ENCODE measurements at places on chromosomes 3 and 15.

- DNase-seq = no peak
These were observed 4.0 kb downstream of the C3orf52 start for GRCh38 chr3:112089956-112090886.

GRCh38 chr3:87121856-87122255 is 105.3 kb upstream of the CHMP2B start:
- DNase-seq = no peak

DNA sequence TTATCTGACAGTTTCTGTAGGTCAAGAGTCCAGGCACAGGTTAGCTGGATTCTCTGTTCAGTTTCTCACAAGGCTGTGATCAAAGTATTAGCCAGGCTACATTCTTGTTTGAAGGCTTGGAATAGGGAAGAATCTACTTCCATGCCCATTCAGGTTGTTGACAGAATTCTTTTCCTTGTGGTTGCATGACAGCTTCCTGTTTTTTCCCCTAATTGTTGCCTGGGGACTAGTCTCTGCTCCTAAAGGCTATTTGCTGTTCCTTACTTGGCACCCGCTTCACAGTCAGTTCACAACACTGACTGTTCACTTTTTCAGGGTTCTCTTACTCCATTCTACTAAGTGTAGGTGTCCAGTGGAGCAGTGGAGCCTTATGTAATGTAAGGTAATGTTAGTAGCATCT is 115.4 kb upstream of the GBE1 start:
- DNase-seq = no peak

DNA sequence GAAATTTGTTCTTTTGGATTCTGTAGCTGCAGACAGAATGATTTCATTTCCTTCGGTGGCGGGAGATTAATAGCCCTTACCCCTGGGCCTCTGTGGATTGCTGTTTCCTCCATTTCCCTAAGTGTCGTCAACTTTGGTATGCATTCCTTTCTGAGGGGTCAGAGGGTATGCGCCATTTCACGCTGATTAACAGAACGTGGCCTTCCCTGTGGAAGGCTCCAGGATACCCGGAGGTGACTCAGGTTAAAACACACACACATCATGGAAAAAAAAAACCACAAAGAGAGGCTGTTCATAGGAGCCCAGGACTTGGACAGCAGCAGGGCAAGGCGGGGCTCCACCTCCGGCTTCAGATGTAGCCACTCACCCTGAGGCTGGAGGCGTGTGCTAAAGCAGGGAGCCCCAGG is 51.9 kb downstream of the EPHB1 start:
- no peak for DNase-seq

- DNase-seq = no peak
These were observed 464.9 kb upstream of the RBMS3 start for GRCh38 chr3:28816017-28816416.

DNA sequence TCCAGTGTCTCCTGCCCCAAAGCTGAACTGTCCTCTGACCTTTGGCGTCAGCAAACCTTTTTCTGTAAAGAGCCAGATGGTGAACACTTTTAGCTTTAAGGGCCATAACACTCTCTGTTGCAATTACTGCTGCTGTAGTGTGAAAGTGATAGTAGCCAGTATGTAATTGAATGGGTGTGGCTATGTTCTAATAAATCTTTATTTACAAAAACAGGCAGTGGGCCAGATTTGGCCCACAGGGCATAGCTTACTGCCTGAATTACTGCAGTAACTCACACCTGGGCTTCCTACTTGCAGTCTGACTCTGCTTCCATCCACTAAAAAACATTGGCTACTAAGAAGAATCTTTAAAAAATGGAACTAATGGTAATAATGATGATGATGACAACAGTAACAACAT is 68.0 kb upstream of the SLC6A11 start:
- DNase-seq = no peak

- DNase-seq = no peak
These were observed 258.7 kb upstream of the TPRG1 start for GRCh38 chr3:188913084-188913483.

GRCh38 chr3:134797057-134797740 is 2.1 kb downstream of the EPHB1 start:
- DNase-seq = no peak

DNA sequence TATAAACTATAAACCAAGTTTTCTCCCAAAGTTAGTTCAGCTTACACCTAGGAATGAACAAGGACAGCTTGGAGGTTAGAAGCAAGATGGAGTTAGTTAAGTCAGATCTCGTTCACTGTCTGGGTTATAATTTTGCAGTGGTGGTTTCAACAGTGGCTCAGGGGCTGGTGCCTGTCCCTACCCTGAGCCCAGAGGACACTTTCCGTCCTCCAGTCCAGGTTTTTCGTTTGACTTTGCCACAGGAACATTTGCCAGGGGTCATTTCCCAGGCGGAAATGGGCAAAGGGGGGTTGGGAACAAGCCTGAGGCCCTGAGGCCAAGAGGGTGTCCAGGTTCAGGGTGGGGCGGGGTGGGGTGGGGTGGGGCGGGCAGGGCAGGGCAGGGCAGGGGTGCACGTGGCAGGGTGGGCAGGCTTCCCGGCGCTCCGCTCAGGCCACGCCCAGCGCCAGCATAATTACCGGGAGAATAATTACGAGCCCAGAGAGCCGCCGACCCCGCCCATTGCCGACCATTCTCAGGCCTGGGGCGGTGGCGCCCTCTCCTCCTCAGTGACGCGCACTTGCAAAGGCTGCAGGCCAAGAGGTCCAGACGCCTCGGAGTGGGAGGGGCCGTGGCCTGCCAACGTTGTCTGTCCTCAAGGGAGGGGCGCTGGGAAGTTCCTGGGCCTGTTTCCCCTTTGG is 70.4 kb downstream of the KLF13 start:
- no peak for DNase-seq

DNA sequence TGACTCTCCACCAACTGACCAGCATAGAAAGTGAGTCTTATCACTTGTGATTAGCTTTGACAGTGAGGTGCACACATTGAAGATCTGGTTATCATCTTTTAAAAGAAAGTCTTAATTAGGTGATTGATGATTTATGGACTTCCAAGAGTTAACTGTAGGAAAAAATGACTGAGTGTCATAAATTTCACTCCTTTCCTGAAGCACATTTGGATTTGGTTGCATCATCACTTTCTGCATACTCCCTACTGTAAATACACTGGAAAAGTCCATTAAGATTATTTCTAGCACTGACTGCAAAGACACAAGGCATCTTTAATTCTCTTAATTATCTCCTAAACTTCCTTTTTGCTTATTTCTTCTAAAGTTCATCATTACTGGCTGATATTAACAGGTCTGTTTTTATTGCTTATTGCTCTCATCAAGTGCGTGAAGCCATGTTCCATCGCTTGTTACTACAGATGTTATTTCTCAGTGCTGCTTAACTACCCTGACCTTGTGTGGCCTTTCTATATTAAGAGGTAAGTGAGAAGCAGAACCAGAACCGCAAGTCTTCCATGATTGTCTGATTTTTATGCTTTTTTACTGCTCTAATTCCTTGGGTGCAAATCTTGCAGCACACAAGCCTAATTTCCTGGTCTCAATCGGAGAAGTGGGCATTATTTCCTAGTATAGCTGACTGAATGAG is 153.2 kb downstream of the MEIS2 start:
- DNase-seq = no peak

DNA sequence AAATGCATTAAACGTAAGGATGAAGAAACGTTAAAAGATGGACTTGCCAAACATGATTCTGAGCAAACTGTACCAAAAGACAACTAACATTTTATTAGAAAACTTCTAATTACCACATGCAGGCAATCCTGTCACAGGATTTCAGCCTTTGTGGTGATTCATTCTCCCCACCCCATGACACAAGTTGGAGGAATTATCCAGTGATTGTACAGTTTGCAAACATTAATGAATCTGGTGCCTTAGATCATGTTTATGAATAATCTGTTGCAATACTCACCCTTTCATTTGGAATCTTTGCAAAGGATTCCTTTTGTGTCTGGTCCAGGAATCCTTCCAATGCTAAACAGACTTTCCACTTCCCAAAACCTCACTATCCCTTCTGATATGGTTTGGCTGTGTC is 23.3 kb upstream of the ERC2 start:
- DNase-seq = no peak

DNA sequence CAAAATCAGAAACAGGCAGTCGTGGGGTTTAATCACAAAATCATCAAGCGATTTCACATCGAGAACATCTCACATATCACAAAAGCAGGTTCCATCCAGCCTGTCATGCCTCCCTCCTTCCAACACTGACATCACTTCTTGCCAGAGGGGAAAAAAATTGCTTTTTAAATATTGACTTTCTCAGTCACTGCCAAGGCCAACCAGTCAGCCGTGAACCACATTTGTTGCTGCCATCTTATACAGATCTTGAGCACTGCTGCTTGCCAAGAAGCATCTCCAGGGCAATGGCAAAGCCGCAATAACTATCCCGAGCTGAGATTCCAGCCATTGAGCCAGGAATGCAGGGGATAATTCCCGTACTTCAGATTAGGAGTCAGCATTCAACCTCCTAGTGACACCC is 174.6 kb downstream of the ANXA2 start:
- no peak for DNase-seq

GRCh38 chr3:56477646-56478045 is 9.4 kb upstream of the ERC2 start:
- DNase-seq = no peak

- no peak for DNase-seq
These were observed 42.0 kb downstream of the RASA2 start for GRCh38 chr3:141528800-141529199.

- peak; percentile 4 for DNase-seq
These were observed 103.2 kb upstream of the TJP1 start for GRCh38 chr15:29925227-29926082.

- peak; percentile 29 for DNase-seq
These were observed 97.3 kb downstream of the NPAP1 start for GRCh38 chr15:24772686-24773373.

GRCh38 chr3:189838291-189838690 is 207.1 kb downstream of the TP63 start:
- no peak for DNase-seq

DNA sequence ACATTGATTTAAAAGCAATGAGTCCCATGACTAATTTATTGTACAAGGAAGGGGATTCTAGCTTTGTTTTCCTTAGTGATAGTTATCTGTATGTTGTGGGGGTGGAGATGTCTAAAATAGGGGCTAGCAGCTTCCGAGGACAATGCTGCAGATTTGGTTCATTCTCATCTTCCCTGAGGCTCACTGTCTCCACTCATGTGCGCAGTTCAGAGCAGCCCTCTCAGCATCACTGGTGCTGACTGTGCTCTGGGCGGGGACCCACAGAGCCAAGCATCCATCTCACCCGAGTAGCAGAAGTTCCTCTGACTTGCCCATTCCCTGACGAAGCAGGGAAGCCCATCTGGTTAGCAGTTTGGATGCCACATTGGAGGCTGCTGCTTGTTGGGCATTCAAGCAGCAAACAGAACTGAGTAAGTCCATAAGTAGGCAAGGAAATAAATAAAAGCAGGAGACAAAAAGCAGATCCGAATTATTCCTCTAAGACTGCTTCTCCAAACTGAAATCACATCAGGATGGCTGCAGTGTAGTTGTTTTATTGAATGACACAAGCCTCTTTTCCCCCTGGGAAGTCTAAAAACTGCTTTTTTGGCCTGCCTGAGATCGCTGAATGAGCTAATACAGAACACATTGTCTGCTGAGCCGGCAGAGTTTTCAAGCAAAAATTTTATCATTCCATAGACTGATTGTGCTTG is 27.5 kb downstream of the RARB start:
- DNase-seq = no peak

DNA sequence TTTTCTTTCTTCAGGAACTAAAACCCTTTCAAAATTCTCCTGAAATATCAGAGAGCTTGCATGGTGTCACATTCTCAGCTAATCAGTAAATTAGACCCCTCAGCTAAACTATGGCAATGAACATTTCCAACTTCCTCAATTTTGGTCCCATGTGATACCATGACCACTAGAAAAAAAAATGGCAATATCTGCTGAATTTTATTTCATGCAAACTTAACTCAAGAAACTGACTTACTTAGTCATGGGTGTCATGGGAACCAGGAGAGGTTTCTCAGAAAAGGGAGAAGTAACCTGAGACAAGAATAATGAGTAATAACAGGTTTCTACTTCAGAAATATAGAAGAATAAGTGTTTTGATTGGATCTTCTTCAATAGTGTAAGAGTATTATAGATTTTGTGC is 784.6 kb upstream of the ALCAM start:
- DNase-seq = no peak

- no peak for DNase-seq
These were observed 486.0 kb upstream of the CFAP20DC start for GRCh38 chr3:59535791-59536221.

DNA sequence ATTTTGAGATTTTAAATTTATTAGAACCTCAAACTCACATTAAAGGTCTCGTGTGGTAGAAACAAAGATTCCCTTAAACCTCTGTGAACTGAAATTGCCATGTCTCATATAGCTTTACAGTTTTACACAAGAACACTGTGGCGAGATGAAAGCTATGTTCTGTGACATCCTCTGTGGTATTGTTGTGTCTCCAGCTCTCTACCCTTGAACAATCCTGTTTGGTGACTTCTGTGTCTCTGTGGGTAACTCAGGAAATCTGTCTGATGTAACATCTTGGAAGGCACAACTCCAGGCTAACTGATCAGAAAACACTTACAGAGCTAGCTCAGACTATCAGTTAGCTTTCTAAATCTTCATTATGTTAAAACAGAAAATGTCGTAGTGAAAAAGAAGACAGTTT is 318.8 kb upstream of the GBE1 start:
- no peak for DNase-seq

GRCh38 chr3:57158325-57158724 is 6.8 kb downstream of the IL17RD start:
- no peak for DNase-seq

DNA sequence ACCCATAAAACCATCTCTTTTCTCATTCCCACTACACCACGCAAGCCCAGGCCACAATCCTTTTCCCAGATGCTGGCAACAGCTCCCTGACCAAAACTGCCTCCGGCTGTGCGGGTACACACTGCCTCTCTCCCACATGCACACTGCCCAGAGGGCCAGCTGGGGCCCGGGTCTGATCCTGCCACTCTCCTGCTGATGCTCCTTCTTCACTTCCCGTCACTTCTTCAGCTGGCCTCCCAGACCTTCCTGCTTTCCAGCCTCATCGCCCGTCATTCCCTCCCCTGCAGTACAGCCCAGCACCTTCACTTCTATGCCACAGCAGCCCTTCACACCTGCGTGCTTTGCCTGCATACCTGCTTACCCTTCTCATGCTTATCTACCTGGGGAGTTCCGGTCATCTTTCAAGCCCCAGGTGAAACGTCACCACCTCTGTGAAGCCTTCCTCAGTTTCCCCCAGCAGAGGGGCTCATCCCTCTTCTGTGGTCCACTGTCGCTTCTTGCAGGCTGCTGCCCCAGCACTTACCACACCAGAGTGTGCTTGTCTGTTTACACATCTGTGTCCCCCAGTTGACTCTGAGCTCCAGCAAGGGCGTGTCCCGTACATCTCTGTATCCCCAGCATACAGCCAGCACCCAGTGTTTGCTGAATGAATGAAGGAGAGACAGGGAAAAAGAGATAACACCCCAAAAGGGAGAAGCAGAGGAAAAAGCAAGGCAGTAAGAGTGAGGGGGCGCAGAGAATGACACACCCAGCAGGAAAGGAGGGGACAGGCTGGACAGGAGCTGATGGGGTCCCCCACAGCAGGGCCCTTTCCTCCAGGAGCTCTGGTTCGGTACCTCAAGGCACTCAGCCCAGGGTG is 22.2 kb downstream of the GRAMD2A start:
- no peak for DNase-seq

GRCh38 chr3:96831175-96831574 is 16.8 kb downstream of the EPHA6 start:
- DNase-seq = no peak

GRCh38 chr15:73602446-73602843 is 30.7 kb downstream of the NPTN start:
- DNase-seq = no peak

- no peak for DNase-seq
These were observed 49.3 kb upstream of the HEG1 start for GRCh38 chr3:125105116-125105515.
